ENCODE measurements at places on chromosomes 5 and 9. TPM values are rescaled to one million over a fixed set of nuclear protein-coding genes. Genes with fewer than 3 reads are reported as not detected.
A peak's percentile ranks its signal among the peaks of the same experiment; 100 is the strongest.

SAPCD2 gene
- 6.4 TPM for polyA plus RNA-seq

GRCh38 chr5:78765116-78765515 lies 116.5 kb upstream of the LHFPL2 start:
- no peak for DNase-seq

HAVCR2 gene
- polyA plus RNA-seq = 0.07 TPM

CCIN gene
- 0.73 TPM for polyA plus RNA-seq

- peak; percentile 85 for DNase-seq
Observed at GRCh38 chr9:69945671-69946141, 97.9 kb upstream of the MAMDC2 start.

GRCh38 chr5:68377733-68378132 lies 162.2 kb downstream of the PIK3R1 start:
- no peak for DNase-seq

DNA sequence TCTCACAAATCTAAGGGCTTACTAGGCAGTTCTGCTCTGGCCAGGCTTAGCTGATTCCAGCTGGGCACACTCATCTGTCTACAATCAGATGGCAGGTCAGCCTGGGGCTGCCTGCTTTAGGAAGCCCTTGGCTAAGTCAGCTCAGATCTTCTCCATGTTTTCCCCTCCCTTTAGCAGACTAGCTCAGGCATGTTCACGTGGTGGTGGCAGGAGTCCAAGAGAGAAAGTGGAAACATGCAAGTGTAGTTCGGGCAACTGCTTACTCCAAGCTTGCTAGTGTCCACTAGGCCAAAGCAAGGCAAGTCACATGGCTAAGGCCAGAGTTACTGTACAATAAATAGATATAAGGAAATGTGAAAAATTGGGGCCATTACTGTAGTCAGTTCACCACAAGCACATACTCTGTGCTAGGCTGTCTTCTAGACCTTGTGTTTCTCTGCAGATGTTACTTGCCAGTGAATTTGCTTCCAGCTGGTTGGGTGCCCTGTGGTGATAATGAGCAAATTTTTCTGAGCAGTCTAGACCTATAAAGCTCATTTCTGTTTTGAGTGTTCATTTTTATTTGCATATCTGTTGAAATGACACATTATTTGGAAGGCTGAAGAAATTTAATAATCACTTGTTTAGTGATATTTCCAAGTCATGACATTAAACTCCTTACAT lies 38.3 kb downstream of the RECK start:
- peak; percentile 89 for DNase-seq

GRXCR2 gene
- not detected for polyA plus RNA-seq

All from IMR-90 (cell line).